Activated T-cell treated with anti-CD3 and anti-CD28 coated beads, Interleukin-2, amount 50 U/mL, for 4 hours (primary cell): ENCODE measurements at places on chromosomes 3 and 15. TPM values are rescaled to one million over a fixed set of nuclear protein-coding genes. Genes with fewer than 3 reads are reported as not detected.

GATM gene
- 2.7 TPM for total RNA-seq

IDH3A gene
- 169 TPM for total RNA-seq

KLHL40 gene
- not detected for total RNA-seq

GRCh38 chr3:156017352-156018030 is 102.9 kb upstream of the KCNAB1 start:
- DNase-seq, result no peak

- no peak for DNase-seq
These were observed 71.9 kb downstream of the CSNK1G1 start for GRCh38 chr15:64284042-64284441.

DNA sequence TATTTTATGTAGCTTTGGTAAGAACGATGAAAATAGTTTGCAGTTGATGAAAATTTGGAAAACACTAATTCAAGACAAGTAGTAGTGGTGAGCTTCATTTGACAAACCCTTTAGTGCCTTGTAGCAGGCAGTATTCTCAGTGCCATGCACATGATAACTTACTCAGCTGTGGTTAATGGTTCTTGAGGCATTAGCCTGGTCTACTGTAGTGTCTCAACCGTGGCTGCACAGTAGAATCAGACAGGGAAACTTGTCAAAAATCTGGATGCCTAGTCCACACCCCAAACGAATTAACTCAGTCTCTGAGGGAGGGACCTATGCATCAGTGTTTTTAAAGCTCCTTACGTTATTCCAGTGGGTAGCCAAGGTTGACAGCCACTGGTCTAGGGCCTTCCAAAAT is 45.4 kb downstream of the PSMD6 start:
- no peak for DNase-seq

DNA sequence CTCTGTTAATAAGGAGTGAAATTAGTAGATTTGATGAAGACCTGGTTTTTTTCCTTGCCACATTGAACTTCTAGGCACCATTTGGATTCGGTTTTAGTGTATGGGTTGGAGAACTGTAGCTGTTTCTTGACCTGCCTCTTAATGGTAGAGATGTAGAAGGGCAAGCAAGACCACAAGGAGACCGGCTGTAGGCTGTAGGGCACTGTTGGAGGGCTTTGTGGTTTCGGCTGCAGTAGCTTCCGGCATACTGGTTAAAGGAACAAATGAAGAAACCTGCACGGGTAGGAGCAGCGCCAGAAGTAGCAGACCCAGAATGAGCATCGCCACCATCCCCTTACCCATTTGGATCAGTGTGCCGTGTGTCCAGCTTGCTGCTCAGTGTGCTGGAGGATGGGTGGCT is 7.9 kb downstream of the PCLAF start:
- no peak for DNase-seq
